ENCODE measurements at places on chromosomes 5 and 9.
A peak's percentile ranks its signal among the peaks of the same experiment; 100 is the strongest.

DNA sequence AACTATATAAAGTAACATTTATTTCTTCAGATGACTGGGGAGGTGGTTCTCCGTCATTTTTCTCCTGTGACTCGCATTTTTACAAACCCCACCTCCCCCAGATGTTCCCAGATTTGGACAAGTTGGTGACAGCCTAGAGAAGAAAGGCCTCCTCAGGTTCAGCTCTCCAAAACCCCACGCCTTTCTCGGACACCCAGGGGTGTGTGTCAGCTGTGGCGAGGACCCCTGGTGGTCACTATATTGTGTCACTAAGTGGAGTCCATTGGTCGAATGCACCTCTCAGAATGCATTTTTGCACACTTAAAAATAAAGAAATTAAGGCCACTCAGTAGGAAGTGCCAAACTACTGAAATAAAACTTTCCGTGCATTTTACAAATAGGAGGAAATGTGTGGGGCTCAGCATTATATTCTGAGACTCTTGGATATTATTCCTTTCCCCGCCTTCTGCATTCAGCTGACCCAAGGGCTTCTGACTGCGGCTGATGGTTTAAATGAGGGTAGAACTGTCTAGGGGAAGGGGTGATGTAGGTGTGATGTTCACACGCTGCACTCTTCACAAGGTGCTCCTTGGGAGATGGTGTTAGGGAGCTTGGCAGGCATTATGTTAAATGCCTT lies 47.6 kb downstream of the ACO1 start:
- peak; percentile 39 for DNase-seq

GRCh38 chr5:148941810-148942209 lies 115.4 kb downstream of the ADRB2 start:
- DNase-seq, result no peak

- DNase-seq, result peak; percentile 82
These were observed 700 bp downstream of the CDO1 start for GRCh38 chr5:115815693-115816225.

DNA sequence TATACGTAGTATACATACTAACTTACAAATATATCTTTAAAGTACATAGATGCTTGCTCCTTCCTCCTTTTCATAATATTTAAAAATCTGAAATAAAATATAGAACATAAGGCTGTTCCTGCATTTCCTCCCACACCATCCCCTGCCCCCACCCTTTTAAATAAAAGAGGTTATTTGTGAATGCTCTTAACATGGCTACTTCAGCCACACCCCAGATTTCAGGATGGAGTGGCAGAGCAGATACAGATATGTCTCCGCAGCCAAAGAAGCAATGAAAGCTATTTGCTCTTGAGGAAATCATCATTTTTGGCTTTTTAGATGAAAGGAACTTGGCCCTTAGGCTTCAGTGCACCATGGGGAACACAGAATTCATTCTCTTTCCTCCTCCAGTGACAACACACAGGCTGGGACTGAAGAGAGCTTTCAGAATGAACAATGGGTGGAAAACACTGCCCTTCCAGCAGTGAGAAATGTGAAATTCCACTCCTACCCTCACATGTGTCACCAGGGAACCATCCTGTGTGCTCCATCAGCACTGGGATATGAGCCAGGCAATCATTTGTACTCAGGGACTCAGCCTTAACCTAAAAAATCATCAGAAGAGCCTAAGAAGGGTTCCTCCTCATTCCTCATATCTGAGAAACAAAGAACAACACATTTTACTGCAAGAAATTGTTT lies 134.3 kb downstream of the PPP2R2B start:
- peak; percentile 41 for DNase-seq

DNA sequence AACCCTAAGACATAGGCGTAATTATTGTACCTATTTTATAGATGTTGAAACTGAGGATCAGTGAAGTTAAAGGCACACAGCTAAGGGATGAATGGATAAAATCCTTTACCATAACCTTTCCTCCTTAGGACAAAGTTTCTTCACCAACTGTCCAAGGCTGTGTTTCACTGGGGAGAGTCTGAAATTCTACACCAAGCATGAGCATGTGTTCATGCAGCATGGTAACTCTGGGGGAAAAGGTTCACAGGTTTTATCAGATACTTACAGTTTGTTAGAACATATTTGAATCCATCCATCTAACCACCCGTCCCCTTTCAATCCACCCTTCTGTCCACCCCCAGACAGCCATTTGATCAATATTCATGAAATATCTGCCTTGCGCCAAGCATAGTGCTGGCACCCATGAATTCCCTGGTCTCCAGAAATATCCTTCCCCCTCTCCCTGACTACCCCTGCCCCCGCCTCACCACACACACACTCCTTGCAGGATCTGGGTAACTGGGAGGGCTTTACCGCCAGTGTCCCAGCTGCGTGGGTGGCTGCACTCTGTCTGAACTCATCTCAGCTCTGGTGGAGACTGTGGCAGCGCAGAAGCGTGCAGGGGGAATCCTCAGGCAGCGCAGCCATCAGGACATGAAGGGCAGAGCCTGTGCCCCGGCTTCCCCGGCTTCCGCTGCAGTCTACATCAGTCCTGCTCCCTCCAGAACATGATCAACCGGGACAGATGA lies 6.3 kb upstream of the KCNIP1 start:
- DNase-seq, result peak; percentile 58

- no peak for DNase-seq
These were observed 220.0 kb upstream of the NR4A3 start for GRCh38 chr9:99601571-99602111.

DNA sequence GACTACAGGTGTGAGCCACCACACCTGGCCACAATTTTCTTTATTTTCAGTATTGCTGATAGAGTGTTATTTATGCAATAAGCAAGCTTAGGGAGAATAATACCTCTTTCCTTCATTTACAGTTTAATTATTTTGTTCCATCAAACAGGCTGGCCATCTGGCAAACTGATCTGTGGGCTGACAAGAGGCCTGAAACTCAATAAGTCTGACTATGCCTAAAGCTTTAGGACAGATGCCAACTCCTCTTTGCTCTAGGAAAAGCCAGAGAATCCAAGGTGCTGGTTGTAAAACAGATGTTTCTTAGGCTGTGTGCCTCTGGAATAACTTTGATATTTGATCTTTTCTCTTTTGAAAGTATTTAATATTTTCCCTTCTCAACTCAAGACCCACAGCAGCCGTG lies 98.4 kb downstream of the TARS1 start:
- DNase-seq, result no peak

GRCh38 chr5:32360906-32361305 lies 48.2 kb upstream of the MTMR12 start:
- DNase-seq, result no peak

GRCh38 chr5:77893225-77893860 lies 117.2 kb upstream of the TBCA start:
- peak; percentile 25 for DNase-seq

Measured in eye (tissue), 1 donor.